MM.1S (cell line): ENCODE measurements at places on chromosomes 12 and 14.

- DNase-seq = no peak
Observed at GRCh38 chr12:64269161-64269560, 47.1 kb upstream of the KICS2 start.

GRCh38 chr12:38124247-38125012, 192.1 kb upstream of the ALG10B start:
- DNase-seq = no peak

- DNase-seq = no peak
Observed at GRCh38 chr12:70806827-70807226, 113.7 kb downstream of the PTPRR start.

- DNase-seq = no peak
Observed at GRCh38 chr14:85054178-85054577, 475.8 kb upstream of the FLRT2 start.

- DNase-seq = no peak
Observed at GRCh38 chr12:46246021-46246700, 22.7 kb downstream of the SLC38A1 start.

- DNase-seq = no peak
Observed at GRCh38 chr14:58367296-58367695, 28.4 kb upstream of the TOMM20L start.

GRCh38 chr12:82740129-82741000, 53.7 kb downstream of the TMTC2 start:
- DNase-seq = no peak

GRCh38 chr14:85934123-85934885, 404.4 kb downstream of the FLRT2 start:
- peak; percentile 69 for DNase-seq
